Iris pigment epithelial cell (primary cell): ENCODE measurements at places on chromosomes 12 and 14.

DNA sequence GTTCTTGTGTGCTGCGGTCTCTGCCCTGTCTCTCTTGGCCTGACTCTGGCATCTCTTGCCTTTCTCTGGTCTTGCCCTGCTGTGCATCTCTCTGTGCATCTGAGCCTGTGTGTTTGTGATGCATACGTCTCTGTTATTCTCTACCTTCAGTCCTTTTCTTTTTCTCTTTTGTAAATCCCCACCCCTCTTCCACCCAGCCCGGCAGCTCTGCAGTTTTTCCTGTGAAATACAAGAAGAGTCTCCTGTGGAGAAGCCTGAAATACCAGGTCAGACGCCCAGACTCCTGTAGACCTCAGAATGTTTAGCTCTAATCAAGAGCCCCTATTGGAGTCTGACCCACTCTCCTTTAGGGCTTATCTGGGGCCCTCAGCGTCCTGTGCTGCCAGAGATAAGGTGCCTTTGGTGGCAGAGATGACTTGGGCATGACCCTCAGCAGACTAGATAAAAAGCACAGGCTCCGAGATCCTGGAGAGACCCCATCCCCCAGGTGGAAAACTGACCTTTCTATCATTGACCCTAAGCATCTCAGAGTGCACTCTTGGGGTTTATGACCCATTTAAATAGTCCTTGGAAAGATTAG, 167.5 kb upstream of the SRRM4 start:
- no peak for DNase-seq

DNA sequence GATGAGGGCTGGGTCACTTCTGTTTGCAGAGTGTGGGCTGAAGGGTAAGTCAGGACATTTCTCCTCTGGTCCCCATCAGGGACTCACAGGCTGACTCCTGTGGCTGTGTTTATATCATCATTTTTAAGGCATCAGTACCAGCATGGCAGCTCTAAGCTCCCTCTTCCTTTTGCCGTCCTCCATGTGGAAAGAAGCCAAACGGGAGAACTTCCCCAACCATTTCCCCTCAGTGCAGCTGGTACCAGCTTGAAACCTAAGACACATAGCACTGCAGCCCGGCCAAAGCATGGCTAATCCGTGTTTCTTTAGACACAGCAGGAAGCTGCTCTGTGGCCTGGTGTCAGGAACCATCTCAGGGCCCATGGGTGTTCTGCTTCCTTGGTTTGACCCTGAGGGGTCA, 31.9 kb upstream of the ATP2A2 start:
- DNase-seq, result no peak

- no peak for DNase-seq
These were observed 861.3 kb upstream of the SEL1L start for GRCh38 chr14:82394916-82395315.

GRCh38 chr12:56317675-56318074, 1.9 kb upstream of the CNPY2 start:
- DNase-seq, result no peak

DNA sequence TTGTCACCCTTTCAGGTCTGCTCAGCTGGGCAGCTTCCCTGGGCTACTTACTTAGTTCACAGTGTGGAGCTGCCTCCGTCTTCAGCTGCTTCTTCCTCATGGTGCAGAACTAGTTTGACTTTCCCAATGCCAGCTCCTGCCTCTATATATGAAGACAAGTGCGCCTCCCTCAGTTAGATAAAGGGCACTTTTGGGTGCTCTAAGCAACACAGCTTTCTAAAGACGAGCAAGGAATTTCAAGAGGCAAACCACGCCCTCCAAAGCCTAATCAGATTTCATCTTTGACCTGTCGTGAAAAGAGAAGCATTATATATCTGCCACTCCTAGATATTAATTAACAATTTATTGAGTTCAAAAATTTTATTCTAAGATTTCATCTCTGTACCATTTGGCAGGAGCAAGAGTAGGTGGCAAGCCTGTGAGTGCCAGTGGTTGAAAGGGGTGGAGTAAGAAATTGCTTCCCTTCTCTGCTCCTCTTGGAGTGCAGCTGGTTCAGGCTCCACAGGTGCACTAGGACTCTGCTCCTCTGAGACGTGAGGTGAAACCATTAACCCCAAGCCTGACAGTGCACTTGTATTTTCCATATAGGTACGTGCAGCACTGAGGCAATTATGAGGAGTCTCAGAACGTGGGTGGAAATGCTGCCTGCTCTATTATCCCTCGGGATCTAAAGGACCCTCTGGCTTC, 2.1 kb upstream of the SLC11A2 start:
- peak; percentile 63 for DNase-seq

DNA sequence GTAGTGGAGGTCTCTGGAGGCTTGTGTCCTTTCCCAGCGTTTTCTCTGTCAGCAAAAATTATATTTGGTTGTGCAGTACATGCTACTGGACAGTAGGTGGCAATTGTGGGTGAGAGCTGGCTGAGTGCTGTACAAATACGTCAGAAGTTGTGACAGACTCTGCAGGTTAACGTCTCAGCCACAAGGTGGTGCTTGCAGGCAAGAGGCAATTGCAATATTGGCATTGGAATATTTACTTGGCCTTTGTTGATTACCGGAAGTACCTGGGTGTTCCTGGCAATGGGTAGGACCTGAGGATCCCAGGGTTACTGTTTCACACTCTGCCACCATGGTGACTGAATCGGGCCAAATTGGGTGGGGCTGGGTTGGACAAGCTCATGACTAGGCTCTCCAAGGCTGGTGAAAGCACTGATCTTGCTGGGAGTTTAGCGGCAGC, 333.9 kb upstream of the LMO3 start:
- peak; percentile 72 for DNase-seq

DNA sequence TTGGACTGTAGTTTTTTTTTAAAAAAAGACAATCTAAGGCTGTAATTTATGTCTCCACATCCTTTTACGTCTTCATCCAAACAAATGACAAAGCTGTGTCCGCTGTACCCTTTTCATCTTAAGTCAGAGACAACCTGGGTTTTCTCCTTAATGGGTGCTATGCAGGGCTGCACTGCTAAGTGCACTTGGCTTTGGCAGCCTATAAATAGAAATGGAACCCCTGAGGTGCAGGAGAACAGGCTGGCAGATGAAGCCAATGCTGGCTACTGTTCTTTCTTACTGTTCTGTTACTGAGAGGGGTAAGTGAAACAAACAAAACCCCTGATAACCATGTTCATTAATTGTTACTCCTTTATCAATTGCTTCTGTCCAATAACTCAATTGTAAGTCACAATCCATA, 47.1 kb upstream of the KICS2 start:
- no peak for DNase-seq

- DNase-seq, result peak; percentile 33
These were observed 775 bp upstream of the FAM186A start for GRCh38 chr12:50397117-50397650.

DNA sequence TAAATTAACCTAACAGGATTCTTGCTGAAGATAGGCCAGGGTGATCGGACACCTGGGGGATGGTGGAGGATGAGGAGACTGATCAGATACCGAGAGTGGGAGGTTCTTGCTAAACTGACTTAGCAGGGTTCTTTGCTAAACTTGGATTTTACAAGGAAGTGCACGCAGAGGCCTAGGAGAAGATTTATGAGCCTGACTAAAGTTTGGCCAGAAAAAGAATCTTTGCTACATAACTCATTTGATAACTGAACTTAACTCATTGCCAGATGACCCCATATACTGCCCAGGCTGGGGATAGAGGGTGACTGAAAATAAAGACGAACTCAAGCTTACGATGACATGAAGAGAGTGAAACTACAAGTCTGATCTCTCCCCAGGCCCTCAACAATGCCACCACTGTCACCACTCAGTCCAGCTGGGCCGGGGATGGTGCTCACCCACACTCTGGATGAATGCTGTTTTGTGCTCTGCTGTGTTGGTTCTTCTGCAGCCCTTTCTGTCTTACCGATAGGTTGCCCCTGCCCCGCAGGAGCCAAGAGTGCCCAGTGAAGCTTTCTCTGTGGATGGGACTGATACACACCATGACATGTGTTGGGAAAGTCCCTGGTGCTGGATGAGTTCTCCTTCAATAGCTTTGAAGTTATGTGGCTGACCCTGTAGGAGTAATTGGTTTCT, 29.0 kb downstream of the PPFIBP1 start:
- DNase-seq, result no peak

- no peak for DNase-seq
These were observed 35.6 kb upstream of the VSX2 start for GRCh38 chr14:74203639-74204038.

GRCh38 chr12:13559318-13559978, 362.9 kb downstream of the EMP1 start:
- DNase-seq, result no peak

- no peak for DNase-seq
These were observed 18.0 kb downstream of the FOXN4 start for GRCh38 chr12:109291117-109291516.

GRCh38 chr12:95721320-95721719, 69.2 kb downstream of the NTN4 start:
- DNase-seq, result no peak

DNA sequence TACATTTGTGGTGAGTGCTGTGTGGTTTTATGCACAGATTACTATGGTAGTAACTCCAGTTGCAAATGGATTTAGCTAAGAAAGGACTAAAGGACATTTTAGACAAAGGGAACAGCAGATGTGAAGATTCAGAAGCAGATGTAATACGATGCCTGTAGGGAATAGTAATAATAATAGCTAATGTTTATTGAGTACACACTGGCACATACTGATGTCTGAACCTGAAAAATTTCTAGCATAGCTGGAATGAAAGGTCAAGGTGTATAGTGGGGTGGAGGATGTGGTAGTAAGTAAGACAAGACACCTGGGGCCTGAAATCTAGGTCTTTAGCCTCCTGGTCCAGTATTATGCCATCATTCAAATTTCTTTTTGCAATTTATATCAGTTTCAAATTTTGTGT, 54.3 kb upstream of the LRTM2 start:
- DNase-seq, result no peak

- peak; percentile 43 for DNase-seq
These were observed 16.5 kb upstream of the YY1 start for GRCh38 chr14:100222224-100223093.

DNA sequence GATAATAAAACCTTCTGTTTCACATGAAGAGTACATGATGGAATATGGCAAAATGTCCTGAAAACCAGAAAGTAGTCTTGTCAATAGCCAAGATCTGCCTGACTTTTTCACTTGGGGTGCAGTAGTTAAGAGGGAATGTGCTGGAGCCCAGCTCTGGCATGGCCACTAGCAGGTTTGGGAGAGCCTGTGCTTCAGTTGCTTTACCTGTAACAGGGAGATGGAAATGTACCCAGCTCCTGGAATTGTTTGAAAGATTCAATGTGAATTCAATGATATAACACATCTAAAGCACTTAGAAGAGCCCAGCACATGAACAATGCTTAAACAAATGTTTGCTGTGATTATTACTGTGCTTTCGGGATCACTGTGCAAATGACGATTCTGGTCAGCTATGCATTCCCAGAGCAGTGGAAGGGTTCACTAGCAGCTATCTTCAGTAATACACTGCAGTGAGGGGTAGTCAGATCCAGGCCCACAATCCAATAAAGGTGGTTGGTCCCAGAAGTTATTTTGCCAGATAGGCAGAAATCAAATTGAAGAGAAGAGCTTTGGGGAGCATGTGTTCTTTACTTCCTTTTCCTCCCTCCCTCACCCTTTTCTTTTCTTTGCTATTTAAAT, 224.9 kb downstream of the APAF1 start:
- no peak for DNase-seq

GRCh38 chr12:57845478-57846284, 848 bp downstream of the CTDSP2 start:
- DNase-seq, result peak; percentile 48

- no peak for DNase-seq
These were observed 42.0 kb downstream of the ADIPOR2 start for GRCh38 chr12:1732914-1733313.

DNA sequence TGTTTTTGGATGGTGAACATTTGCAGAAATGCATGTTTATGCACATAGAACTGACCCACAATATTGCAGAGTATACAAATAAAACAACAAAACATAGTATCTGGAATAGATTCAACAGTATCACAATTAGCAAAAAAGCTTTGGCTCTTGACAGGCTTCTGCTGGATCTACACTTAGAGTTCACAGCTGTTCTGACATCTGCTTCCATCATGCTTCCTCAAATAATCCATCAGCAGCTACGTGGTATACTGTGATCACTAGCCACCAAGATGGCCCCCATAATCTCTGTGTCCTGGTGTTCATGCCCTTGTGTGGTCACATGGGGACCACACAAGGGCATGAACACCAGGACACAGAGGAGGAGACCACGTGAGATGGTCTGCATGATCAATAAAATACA, 166.6 kb upstream of the CCDC198 start:
- DNase-seq, result no peak

- peak; percentile 72 for DNase-seq
These were observed 20.6 kb upstream of the ITGA5 start for GRCh38 chr12:54439521-54440255.

GRCh38 chr12:52178984-52179383, 12.8 kb downstream of the KRT80 start:
- no peak for DNase-seq

GRCh38 chr12:62860501-62861411, 74.2 kb downstream of the PPM1H start:
- peak; percentile 37 for DNase-seq
